ENCODE measurements at places on chromosomes 6 and 20.
A peak's percentile ranks its signal among the peaks of the same experiment; 100 is the strongest.

- no peak for DNase-seq
These were observed 120.8 kb downstream of the BACH2 start for GRCh38 chr6:90175627-90176538.

GRCh38 chr20:45510242-45510862 is 5.1 kb downstream of the SPINT3 start:
- DNase-seq: no peak

- DNase-seq: no peak
These were observed 73.2 kb upstream of the JAG1 start for GRCh38 chr20:10747019-10747418.

DNA sequence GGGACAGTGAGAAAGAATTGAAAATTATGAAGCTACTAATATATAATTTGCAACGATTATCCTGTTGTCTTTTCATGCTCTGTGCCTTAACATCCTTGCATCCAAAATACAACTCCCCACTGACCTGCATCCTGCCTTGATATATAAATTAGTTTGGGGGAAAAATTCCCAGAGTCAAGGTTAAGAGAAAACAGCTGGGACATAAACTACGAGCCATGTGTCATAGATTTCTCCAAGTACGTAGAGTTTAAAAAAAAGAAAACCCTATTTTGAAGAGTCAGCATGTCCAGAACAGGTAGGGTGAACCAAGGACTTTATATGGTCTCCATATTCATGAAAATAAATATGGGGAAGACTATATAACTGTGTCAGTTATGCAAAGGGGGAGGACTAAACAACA is 123.8 kb upstream of the MARCKS start:
- no peak for DNase-seq

- DNase-seq: no peak
These were observed 5.0 kb downstream of the GFRA4 start for GRCh38 chr20:3658019-3658715.

DNA sequence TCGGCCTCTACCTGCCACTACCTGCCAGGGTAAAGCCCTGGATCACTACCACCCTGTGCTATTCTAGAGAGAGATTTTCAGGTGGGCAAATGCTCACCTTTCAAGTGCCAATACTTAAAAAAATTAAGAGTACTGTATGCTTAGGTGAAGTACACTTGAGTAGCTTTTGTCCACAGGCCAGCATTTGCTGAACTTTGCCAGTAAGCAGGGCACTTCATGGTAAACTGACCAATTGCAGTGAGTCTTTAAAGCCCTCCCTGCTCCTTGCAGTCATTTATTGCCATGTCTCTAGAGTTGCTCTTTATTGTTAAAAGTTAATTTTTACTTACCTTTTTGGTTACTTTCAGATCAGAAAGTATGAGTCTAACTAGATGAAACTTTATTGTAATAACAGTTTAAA is 58.5 kb downstream of the PLAGL1 start:
- no peak for DNase-seq

- peak; percentile 8 for DNase-seq
These were observed 271.8 kb downstream of the PRL start for GRCh38 chr6:22024973-22025467.

GRCh38 chr20:8292793-8293192 is 160.7 kb downstream of the PLCB1 start:
- no peak for DNase-seq

- no peak for DNase-seq
These were observed 104.1 kb downstream of the ZFP64 start for GRCh38 chr20:52087471-52087870.

GRCh38 chr20:9051508-9051907 is 17.4 kb upstream of the PLCB4 start:
- DNase-seq: no peak

DNA sequence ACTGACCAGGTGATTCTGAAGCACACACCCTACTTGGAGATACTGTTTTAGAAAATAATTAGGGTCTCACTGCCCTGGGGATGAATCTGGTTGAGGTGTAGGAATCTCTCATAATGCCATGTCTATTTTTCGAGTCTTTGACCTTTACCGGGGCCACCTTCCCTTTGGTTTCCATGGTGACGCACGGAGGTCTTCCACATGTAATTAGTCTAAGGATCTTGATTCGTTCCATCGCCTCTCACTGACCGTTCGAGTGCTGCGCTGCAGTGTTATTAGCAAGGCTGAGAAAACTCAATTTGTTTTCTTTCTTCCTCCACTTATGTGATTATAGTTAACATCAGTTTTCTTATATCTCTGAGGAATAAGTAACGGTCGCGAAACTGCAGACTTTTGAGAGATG is 144.3 kb upstream of the SPACA1 start:
- no peak for DNase-seq

- DNase-seq: no peak
These were observed 107.7 kb upstream of the MLN start for GRCh38 chr6:33911488-33911887.

GRCh38 chr6:69994251-69994650 is 127.9 kb downstream of the COL19A1 start:
- no peak for DNase-seq

- no peak for DNase-seq
These were observed 182.7 kb upstream of the CCN2 start for GRCh38 chr6:132133736-132134445.

GRCh38 chr20:63312273-63312672 is 19.3 kb downstream of the COL20A1 start:
- DNase-seq: no peak

DNA sequence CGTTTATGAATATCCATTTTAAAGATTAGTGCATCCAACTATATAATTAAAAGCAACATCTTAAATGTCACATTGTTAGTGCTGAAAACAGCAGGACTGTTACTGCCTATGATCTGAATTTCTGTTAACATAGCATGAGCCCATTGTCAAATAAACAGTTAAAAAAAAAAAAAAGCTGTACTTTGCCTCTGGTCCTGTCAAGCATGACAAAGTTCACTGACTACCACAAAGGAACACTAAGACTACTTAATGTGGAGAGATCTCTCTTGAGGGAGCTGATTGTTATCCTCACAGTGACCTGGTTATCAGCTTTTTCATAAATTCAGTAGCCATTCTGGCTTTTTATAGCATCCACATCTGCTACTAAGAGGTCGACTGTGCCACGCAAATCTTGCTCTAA is 228.1 kb downstream of the TMEM200A start:
- DNase-seq: no peak

GRCh38 chr6:113219783-113220182 is 637.4 kb upstream of the MARCKS start:
- DNase-seq: no peak
